Trophoblast cell (in vitro differentiated cells and primary cell): ENCODE measurements at places on chromosomes 6 and 20.

- DNase-seq, result no peak
These were observed 95.4 kb downstream of the TMEM170B start for GRCh38 chr6:11632795-11633511.

DNA sequence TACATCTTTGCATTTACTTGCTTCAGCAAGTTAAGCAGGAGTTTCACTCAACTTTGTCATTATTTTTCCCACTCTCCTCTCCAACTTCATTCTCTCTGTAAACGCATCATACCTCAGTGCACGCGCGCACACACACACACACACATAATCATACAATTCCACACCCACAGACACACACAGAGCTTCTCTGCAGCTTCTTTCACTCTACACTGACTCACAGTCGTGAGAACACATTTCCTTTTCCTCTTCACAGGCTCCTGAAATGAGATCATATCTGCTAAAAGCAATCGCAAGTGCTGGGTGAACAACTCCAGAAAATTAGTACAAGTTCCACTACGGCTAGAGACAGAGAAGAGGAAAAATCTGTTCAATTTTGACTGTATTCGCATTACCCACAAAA, 215.4 kb downstream of the PTPRT start:
- DNase-seq, result no peak

DNA sequence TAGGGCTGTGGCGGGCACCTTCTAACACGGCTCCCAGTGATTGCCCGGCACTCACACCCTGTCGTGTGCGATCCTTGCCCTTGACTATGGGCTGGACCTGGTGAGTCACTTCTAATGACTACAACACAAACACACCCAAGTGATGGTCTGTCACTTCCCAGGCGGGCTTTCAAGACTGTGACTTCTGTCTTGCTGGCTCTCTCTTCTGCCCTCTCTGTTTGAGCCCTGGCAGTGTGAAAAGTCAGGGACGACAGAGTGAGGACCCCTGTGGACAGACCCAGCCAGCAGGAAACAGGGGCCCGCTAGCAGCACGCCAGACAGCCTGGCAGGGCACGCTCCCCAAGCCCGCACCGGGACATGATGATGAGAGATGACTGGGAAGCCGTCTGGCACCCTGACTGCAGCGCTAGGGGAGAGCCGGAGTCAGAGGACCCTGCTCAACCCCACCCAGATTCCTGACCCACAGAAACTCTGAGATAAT, 43.0 kb downstream of the KIF16B start:
- peak; percentile 5 for DNase-seq

- no peak for DNase-seq
These were observed 610.1 kb upstream of the FLRT3 start for GRCh38 chr20:14947536-14947935.

- DNase-seq, result peak; percentile 87
These were observed 68.2 kb upstream of the SUPT3H start for GRCh38 chr6:45445749-45446549.

DNA sequence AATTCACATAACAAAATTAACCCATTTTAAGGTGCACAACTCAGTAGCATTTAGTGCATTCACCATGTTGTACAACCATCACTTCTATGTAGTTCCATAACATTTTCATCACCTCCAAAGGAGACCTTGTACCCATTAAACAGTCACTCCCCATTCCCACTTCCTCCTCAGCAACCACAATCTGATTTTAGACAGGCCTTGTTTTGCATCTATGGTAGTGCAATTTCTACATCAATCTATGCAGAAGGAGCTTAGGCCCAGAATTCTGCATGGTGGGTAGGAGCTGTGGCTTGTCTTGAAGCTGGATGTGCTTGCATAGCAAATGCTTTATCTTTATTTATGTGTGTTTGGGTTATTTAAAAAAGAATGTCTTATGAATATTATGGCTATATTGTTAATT, 13.5 kb upstream of the HLA-DQA1 start:
- DNase-seq, result no peak

DNA sequence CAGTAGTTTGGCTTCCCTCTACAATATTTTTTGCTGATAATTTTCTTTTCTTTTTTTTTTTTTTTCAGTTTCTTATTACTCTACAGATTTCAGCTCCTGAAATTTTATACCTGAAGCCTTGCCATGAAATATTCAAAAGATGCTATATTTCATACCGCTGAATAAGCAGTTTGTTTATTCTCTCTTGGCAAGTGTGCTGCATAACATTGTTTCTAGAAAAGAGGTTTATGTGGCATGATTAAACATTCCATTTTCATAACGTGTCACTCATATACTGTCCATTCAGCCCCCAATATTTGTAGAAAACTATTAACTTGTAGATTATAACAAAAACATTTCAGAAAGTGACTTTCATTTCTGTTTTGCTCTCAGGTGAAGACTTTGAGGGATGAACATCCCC, 174.4 kb upstream of the NOX3 start:
- DNase-seq, result no peak

DNA sequence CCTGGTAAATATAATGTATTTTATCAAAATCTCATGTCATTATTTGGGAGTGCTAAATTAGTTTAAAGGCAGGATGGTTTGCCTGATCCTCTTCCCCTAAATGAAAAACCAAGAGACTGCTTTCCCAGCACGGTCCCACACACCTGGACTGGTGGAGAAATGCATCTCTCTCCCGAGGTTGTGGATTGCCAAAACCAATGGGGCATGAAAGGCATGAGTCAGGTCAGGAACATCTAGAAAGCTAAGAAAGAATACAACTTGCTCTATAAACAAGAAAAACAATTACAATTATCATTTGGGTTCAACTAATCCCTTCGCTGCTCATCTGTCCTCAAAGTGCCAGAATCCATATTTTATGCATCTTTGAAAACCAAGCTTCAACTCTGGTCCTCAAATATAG, 308.3 kb upstream of the IRAK1BP1 start:
- DNase-seq, result no peak

- DNase-seq, result no peak
These were observed 89.9 kb upstream of the SYNDIG1 start for GRCh38 chr20:24379484-24379927.

DNA sequence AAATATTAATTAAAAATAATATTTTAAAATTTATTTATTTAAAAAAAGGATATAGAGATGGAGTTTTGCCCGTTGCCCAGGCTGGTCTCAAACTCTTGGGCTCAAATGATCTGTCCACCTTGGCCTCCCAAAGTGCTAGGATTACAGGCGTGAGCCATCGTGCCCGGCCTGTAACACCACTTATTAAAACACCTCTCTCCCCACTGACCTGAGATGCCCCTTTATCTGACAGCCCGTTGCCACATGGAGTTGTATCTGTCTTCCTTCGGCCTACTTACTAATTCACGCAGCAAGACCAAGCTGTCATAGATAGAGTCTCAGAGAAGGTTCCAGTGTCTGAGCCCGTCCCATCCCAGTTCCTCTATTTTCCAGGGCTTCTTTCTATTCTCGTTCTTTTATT, 30.7 kb downstream of the KIF25 start:
- no peak for DNase-seq

GRCh38 chr6:158448856-158449255, 111.0 kb upstream of the TMEM181 start:
- no peak for DNase-seq

DNA sequence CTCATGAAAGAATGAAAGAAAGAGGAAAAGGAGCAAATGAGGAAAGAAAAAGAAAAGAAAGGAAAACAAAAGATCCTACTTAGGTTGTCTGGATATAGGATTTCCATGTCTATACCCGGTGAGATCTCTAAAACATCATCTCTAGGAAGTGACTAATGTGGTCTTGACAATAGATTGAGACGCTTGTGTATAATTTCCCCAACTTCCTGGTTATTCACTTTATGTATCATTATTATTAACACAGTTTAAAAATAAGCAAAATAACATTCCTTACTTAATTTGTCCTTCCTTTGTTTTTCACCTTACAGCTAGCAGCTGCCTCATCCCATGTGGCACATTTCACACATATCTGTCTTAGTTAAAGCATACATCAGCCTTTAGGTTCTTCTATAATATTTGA, 27.0 kb downstream of the LAMA4 start:
- DNase-seq, result no peak

- no peak for DNase-seq
These were observed 963 bp downstream of the MPIG6B start for GRCh38 chr6:31723980-31724691.

- no peak for DNase-seq
These were observed 1259.8 kb upstream of the GJE1 start for GRCh38 chr6:140872885-140873284.

GRCh38 chr6:109165392-109165974, 70.2 kb downstream of the CEP57L1 start:
- no peak for DNase-seq

DNA sequence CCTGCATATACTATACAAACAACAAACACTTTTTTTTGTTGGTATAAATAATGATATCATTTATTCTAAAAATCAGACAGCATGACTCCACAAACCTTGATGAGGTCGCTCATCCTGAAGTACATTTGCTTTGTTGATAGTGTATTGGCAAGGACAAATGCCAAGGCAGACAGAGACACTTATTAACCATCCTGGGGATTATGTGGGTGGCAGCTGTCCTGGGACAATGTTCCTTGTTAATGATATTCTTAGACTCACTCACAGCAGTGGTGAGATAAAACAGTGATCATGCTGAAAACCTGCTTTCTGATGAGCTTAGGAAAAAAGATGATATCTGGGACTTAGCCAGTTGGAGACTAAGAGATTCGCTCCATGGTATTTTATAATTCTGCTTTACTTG, 85.4 kb upstream of the OGFRL1 start:
- no peak for DNase-seq

DNA sequence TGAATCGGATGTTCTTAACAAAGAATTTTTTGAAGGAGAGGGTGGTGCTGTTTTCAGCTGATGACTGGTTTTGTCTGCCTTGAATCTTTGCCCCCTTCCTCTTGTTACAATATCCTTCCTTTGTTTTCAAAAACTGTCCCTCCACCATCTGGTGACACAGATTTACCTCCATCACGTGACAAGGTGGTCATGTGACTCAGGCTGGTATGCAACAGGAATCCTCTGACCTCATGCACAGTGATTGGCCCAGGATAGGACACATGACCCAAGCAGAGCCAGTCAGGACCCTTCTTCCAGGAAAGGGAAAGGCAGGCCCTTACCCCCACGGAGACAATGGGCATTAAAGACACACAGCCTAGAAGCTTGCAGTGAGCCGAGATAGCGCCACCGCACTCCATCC, 84.7 kb upstream of the MC3R start:
- DNase-seq, result no peak

- DNase-seq, result no peak
These were observed 295.8 kb downstream of the BCKDHB start for GRCh38 chr6:80402266-80402665.

DNA sequence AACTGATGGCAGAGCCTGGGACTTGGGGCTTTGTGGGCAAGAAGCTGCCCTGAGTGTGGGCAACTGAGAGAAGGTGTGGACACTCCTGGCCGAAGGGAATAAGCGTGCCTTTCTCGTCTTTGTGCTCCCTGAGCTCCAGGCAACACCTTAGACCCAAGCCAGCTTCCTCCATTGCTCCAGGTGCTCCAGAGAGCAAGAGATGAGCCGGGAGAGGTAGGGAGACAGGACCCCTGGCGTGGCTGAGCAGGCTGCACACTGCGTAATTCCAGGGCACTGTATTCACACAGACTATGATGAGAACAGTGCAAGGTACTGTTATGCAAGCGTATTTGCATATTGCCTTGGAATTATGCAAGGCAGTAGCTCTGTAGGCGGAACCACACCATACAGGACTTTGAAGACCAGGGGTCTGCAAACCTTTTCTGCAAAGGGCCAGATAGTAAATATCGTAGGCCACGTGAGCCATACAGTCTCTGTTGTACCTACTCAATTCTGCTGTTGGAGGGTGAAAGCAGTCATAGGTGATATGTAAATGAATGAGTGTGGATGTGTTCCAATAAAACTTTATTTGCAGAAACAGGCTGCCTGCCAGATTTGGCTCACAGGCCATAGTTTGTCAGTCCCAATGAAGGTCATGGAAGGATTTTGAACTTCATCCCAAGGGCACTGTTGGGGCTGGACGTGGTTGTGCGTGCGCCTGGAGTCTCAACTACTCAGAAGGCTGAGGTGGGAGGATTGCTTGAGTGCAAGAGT, 42.1 kb upstream of the FAM83D start:
- DNase-seq, result no peak

- no peak for DNase-seq
These were observed 8.0 kb downstream of the STK35 start for GRCh38 chr20:2109425-2110210.

DNA sequence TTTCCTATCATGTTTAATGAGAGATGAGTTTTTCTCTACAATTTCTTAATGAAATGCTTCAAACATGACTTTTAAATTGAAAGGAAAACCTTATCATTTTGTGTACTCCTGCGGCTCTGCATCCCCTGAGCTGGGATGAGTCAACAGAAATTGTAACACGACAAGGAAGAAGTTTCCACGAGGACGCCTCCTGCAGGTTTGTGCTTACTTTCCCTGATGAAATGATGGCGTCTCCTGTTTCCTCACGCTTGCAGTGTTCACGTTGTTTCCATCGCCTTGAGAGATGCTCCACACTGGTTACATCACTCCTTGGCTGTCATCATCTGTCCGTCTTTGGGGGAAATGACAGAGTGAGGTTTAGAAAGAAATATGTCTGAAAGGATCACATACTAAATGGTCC, 233.7 kb upstream of the ZFP64 start:
- peak; percentile 5 for DNase-seq

GRCh38 chr6:144696610-144697368, 411.7 kb downstream of the UTRN start:
- no peak for DNase-seq

DNA sequence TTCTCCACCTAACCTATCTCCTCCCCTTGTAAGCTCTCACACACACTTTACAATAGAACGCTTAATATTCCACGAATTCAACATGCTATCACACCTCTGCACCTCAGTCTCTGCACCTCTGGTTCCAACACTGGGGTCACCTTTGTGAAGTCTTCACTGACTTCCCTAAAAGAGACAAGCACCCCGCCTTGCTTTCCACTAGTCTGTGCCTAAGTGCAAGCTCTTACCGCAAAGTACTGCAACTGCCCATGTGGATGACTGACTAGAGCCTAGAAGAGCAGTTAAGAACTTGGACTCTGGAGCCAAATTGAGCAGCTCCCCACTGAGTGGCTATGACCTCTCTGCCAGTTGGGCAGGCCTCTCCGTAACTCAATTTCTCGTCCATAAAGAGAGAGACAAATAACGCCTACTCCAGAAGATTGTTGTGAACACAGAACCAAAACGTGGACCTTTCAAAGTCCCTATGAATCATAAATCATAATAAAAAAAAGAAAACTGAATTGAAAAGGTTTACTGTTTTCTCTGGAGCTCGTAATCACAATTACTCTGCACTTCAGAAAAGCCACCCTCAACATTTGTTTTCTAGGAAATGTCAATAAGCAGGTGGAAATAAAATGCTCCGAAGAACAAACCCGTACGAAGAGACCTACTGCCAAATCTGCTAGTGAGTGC, 1.2 kb downstream of the IFNGR1 start:
- no peak for DNase-seq
